Globus pallidus (tissue), 1 donor: ENCODE measurements at places on chromosomes 13 and 19.
A peak's percentile ranks its signal among the peaks of the same experiment; 100 is the strongest.

- DNase-seq = no peak
These were observed 16.9 kb downstream of the TSSK6 start for GRCh38 chr19:19498255-19498991.

- peak; percentile 19 for DNase-seq
These were observed 19.4 kb downstream of the CNFN start for GRCh38 chr19:42370626-42371175.

- DNase-seq = no peak
These were observed 1484.8 kb upstream of the MIR17HG start for GRCh38 chr13:89862691-89863036.

DNA sequence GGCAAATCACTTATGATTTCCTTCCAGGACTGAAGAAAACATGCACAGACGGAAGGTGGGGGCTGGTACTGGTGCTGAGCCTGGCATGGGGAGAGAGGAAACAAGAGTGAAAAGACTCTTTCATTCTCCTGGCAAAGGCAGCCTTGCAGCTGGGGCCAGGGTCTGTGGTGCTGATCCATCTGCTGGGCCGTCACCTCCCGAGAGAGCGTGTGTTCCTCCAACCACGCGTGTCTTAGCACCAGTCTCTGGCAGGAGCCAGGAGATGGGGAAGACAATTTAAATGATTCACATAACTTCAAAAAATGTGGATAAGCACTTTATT, 23.9 kb upstream of the SPART start:
- DNase-seq = peak; percentile 95

- DNase-seq = no peak
These were observed 504.8 kb downstream of the SLITRK1 start for GRCh38 chr13:83377491-83377890.

- no peak for DNase-seq
These were observed 30.0 kb downstream of the CCNE1 start for GRCh38 chr19:29841559-29842367.

- no peak for DNase-seq
These were observed 978.4 kb upstream of the SPRY2 start for GRCh38 chr13:81319351-81319750.

DNA sequence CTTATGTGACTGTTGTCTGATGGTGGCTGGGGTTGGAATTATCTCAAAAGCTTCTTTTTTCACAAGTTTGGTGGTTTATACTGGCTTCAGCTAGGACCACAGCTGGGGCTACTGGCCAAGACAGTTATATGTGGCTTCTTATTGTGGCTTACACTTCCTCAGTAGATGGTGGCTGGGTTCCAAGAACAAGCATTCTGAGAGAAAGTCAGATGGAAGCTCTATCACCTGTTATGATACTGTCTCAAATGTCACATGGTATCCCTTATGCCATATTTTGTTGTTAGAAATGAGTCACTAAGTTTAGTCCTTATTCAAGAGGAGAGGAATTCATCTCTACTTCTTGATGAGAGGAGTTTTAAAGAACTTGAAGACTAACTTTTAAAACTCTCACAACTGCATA, 41.6 kb downstream of the NDFIP2 start:
- no peak for DNase-seq

- DNase-seq = no peak
These were observed 825 bp upstream of the YIF1B start for GRCh38 chr19:38316477-38317067.

DNA sequence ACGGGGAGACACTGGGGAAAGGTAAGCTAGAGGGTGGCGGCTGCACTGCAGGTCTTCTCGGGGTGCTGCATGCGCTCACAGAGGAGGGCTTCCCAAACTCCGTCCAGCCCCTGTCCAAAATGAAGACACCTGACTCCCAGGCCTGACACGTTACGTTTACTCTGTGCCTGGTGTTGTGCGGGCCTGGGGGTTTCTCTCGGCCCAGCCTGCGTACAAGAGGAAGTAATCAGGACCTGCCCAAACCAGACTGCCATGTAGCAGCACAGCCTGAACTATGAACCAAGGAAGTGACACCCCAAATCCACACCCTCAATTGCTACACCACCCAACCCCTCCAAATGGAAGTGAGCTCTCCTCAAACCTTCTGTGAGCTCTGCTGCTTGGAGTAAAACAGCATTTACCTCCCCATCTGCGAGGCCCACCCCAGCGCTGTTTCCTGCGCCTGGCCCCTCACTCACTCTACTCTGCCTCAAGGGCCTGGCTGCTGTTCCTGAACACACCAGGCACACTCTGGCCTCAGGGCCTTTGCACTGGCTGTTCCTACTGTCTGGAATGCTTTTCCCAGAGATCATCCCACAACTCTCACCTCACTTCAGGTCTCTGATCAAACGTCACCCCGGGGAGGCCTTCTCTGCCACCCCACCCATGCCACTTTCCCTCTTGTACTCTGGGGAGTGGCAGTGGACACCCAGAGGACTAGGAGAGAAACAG, 3.0 kb downstream of the HSPBP1 start:
- no peak for DNase-seq

DNA sequence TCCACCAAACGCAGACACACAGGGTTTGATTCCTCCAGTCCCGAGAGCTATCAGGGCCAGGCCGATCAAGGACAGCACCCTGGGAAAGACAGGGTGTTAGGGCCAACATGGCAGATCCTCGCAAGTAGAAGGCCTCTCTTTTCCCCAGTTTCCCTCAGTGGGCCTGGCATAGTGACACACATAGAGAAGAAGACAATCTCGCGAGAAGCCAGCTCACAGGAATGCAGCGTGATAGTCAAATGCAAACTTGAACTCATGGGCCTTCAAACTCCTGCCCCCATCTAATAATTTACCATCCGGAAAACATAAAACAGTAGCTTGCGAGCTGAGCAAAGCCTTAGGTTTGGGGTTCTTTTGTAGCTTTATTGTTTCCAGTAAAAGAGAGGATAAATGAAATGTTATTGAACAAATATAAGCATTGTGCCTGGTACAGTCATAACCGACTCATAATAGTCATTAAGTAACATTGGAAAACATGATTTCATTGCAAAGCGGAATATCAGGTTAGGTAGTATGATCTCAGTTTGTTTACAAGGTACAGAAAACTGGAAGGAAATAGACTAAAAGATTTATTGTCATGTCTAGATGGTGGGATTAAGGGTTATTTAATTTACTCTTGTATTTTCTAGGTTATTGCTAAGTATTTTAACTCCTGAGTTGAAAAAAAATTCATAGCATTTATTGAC, 30.5 kb downstream of the SLC15A1 start:
- no peak for DNase-seq

- DNase-seq = peak; percentile 35
These were observed at the start of gene RYR1 for GRCh38 chr19:38433268-38433733. Gene RYR1 (plus strand): TSS chr19:38433691. CDS start chr19:38433830, 139 bp downstream.

DNA sequence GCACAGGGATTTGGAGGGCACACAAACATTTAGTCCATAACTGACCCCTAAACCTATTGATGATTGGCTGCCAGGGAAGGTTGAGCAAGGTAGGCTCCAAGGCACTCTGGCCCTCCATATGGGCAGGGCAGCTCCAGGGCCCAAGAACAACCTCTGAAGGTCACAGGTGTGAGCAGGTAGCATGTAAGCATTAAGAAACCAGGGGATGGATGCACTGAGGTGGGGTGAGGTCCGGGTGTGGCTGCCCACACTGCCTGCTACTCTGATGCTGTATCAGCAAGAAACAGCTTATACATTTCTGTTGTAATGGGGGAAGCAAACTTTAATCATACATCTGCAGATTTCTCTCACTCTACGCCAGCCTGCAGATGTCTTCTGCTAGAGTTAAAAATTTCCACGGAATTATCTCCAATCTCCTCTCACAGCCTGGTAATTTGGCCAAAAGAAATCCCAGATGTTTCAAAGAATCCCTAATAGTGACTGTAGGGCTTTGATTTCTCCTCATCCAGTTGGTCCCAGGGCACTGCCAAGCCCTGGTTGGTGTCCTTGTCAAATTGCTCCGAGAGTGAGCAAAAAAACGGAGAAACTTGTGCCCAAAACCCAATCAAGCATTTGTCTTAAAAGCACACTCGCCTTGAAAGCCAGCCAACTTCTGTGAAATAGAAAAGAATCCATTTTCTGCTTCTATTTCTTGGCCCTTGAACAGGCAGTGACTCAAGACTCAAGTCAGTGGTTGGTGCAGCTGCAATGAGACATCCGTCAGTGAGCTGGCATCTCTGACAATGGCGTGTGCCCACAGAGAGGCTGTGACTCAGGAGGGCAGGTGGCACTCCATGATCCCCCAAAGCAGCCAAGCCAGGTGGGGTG, 72.5 kb upstream of the MRI1 start:
- peak; percentile 72 for DNase-seq

DNA sequence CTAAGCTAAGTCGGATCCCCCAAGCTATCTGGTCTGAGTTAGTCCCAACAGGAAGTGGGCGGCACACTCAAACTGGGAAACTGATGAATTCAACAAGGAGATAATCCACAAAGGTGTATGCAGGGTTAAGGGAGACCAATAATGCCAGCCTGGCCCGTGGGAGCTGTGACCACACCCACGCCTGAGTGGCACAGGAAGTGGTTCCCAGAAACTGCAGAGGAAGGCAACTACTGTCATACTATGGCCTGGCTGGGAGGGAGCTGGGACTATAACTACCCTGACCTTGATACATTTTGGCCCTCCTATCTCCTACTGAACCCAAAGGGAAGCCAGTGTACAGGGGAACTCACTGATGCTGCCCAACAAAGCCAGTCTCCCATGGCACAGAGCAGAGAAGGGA, 85.5 kb upstream of the TDRD3 start:
- DNase-seq = no peak

DNA sequence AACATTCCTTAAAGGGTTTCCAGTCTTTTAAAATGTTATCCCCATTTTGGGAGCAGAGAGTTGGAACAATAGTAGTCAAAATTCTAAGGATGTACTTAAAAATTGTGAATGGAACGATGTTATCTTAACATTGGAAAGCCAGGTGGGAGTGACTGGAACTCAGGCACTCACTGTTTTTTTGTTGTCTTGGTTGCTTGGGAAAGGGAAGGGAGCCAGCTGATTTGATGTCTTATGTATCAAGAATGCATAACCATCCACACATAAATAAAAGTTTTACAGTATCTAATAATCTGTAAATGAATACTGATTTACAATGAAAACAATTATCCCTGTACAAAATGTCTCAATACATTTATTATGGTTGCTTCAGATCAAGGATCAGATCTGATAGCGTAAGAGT, 88.7 kb downstream of the SLC10A2 start:
- DNase-seq = peak; percentile 4

DNA sequence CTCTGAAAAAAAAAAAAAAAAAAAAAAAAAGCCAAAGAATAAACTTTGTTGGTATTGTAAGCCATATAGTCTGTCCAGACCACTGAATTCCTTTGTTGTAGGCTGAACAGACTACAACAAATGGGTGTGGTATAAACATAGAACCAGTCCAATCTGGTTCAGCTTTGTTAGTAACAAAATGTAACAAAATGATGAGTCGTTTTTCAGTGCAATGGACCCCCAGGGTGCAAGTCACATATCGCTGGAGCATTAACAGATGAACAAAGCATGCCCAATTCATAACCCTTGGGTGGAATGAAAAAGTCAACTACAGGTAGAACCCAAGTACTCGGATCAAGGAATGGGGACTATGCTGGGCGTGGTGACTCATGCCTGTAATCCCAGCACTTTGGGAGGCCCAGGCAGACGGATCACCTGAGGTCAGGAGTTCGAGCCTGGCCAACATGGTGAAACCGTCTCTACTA, 13.6 kb upstream of the FCHO1 start:
- no peak for DNase-seq

- no peak for DNase-seq
These were observed 6.1 kb downstream of the CAPN12 start for GRCh38 chr19:38737921-38738737.

GRCh38 chr13:94902722-94903407, 190.5 kb upstream of the SOX21 start:
- DNase-seq = no peak

GRCh38 chr13:46667687-46668281, 114.8 kb downstream of the LRCH1 start:
- no peak for DNase-seq

GRCh38 chr19:30394481-30395151, 22.4 kb downstream of the ZNF536 start:
- DNase-seq = no peak

DNA sequence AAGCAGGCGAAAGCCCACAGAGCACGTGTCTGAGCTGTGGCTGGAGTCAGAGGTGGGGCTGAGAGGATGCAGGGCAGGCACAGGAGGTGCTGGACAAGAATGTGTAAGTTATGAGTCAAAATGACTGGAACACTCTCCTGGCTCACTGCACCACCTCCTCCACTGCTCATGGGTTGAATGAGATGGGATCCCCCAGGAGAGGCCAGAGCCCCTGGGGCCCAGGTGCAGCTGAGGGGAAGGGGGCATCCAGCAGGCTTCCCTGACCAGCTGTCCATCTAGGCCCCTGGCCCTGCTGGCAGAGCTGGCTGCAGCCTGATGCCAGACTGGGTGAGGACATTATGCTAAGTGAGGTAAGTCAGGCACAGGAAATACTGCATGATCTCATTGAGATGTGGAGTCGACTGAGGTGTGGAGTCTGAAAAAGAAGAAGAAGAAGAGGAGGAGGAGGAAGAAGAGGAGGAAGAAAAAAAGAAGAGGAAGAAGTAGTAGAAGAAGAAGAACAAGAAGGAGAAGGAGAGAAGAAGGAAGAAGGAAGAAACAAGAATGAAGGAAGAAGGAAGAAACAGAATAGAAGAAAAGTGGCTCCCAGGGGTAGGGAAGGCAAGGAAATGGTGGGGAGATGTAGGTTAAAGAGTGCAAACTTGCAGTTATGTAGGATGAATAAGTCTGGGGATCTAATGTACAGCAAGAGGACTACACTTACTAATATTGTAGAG, 747.4 kb downstream of the UQCRFS1 start:
- DNase-seq = no peak

GRCh38 chr13:62625214-62625881, 1209.7 kb upstream of the PCDH20 start:
- no peak for DNase-seq

DNA sequence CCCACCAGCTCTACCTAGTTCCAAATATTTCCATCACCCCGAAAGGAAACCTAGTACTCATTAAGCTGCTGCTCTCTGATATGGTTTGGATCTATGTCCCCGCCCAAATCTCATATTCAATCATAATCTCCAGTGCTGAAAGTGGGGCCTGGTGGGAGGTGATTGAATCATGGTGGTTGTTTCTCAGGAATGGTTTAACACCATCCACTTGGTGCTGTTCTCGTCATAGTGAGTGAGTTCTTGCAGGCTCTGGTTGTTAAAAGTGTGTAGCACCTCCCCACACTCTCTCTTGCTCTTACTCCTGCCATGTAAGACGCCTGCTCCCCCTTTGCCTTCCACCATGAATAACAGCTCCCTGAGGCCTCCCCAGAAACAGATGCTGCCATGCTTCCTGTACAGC, 43.4 kb upstream of the MED4 start:
- no peak for DNase-seq

- peak; percentile 82 for DNase-seq
These were observed 9.7 kb upstream of the ILF3 start for GRCh38 chr19:10644260-10645007.

DNA sequence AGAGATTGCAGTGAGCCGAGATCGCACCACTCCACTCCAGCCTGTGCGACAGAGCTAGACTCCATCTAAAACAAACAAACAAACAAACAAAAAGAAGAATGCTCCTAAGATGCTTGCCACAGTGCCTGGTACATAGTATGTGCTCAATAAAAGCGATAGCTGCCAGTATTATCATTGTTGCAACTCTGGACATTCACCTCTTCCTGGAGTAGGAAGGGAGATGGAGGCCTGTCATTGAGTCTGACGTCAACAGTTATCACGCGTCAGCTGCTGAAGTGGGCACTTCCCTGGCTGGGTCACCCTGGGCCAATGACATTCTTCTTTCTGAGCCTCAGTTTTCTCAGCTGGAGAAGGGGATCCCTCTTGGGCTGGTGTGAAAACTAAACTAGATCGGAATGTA, 4.2 kb upstream of the PLAUR start:
- DNase-seq = no peak

- DNase-seq = no peak
These were observed 403.6 kb upstream of the SLC10A2 start for GRCh38 chr13:103469771-103470170.
